AG10803 (cell line): ENCODE measurements at places on chromosomes 12 and 14.

GRCh38 chr14:70018230-70018629 lies 139.0 kb downstream of the SMOC1 start:
- no peak for DNase-seq

DNA sequence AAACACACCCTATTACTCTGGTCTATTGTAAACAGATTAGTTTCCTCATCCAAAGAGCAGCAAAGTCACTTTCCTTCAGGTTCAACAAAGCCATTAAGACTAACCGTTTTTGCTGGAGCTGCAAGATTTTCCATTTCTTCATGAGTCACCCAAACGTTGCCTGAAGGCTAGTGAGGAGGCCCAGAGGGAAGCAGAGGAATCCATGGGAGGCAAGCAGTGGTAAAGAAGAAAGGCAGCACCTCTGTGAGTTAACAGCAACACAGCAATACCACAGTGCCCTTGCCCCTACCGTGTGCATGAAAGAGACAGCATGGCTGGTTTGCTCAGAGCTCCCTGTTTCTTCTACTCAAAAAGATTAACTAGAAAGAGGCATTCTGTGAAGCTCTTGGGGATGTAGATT lies 206.3 kb downstream of the ACSS3 start:
- no peak for DNase-seq

GRCh38 chr14:56280843-56281242 lies 162.6 kb downstream of the PELI2 start:
- DNase-seq: no peak

GRCh38 chr14:75267141-75267721 lies 11.4 kb upstream of the FOS start:
- DNase-seq: peak; percentile 87

DNA sequence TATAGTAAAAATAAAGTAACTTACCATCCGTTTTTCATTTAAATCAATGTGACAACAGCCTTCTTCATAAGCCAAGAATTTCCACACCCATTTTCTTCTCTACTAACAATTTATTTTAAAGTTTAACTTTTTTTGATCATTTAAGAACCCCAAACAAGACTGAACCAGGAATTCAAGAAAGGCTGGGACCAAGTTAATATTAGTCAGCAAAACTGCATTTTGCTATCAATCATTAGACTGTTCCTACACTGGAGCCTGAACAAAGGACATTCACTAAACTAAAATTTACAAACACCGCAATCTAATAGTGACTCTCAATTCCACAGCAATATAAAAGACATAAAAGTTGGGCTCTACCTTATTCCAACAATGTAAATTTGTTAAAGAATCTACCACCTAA lies 73.6 kb downstream of the OSBPL8 start:
- DNase-seq: no peak

DNA sequence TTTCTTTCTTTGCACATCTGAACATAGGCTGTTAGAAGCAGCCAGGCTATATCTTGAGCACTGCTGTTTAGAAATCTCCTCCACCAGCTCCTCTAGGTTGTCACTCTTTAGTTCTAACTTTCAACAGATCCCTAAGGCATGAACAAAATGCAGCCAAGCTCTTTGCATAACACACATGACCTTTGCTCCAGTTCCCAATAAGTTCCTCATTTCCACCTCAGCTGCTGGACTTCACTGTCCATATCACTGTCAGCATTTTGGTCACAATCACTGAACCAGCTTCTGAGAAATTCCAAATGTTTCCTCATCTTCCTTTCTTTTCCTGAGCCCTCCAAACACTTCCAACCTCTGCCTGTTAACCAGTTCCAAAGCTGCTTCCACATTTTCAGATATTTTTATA lies 27.6 kb upstream of the C14orf132 start:
- no peak for DNase-seq

- no peak for DNase-seq
Measured at GRCh38 chr12:48030173-48030650, 25.9 kb upstream of the COL2A1 start.

GRCh38 chr14:63100552-63100951 lies 55.3 kb upstream of the KCNH5 start:
- DNase-seq: no peak

DNA sequence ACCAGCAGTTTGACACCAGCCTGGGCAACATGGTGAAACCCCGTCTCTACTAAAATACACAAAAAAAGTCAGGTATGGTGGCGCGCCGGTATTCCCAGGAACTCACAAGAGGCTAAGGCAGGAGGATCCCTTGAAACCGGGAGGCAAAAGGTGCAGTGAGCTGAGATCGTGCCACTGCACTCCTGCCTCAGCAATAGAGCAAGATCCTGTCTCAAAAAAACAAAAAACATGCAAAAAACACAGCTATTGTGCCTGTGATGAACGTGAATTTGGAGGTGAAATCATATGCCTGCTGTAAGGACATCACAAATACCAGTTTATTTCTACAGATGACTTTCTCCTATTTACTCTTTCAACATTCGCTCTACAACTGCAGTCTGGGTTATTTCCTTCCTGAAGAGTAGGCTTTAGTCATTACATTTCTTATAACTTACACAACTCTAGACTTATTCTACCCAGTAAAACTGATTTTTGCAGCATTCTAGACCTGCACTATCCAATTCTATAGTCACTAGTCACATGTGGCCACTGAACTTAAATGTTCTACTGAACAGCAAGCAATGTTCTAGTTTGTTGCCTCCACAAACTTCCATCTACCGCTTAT lies 48.3 kb downstream of the HNRNPC start:
- no peak for DNase-seq

DNA sequence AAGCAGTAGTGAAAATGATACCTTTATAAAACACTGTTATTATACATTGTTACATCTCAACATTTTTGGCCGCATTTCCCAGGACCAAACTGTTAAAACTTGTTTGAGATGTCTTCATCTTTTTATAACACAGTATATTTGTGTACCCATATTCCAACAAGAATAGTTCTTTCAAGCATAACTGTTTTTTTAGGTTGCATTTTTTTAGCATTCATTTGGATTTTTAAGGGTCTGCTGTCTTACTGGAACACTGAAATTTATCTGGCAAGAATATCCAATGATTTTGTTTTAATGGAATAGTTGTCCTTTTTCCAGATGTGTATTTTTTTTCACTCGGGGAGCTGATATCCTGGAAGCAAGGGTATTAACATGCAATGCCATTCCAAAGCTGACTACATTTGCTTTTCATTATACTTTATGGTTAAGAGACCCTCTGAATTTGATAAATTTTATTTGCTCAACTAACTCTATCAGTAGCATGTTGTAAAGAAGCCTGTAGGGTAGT lies 8.9 kb upstream of the NAV3 start:
- no peak for DNase-seq
